Fibroblast of skin of back (primary cell): ENCODE measurements at places on chromosomes 5 and 9.
A peak's percentile ranks its signal among the peaks of the same experiment; 100 is the strongest.

DNA sequence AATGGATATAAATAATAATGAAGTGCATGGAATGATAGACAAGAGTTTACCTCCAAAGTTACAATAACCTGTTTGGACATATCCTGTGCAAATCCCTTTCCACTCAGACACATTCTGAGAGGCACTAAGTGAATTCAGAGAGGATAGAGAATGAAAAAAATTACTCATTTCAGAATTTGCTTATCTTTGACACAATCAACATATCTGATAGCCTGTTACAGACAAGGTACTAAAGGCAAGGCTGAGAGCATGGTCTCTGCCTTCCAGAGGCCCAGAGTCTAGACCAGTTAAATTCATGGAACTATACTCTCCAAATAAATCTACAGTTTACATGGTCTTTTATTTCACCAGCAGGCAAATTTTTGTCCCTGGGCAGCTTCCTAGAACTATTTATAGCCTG, 371.8 kb upstream of the PTGER4 start:
- DNase-seq: no peak

DNA sequence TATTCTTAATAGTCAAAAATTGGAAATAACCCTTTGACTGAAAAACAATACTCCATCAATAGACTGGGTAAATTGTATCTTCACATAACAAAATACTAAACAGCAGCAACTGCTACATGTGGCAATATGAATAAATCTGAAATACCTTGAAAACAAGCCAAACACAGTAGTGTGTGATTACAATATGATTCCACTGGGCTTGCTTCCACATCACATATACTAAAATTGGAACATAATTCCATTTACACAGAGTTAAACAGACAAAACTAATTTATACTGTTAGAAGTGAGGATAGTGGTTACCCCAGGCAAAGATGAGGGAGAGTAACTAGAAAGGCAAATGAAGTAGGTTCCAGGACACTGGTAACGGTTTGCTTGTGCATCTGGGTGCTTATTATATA, 20.4 kb downstream of the FNIP1 start:
- no peak for DNase-seq

GRCh38 chr5:139091439-139092156, 106.6 kb downstream of the SIL1 start:
- DNase-seq: no peak

GRCh38 chr5:82274343-82275211, 3.6 kb downstream of the RPS23 start:
- DNase-seq: no peak

GRCh38 chr5:74629326-74629725, 11.2 kb downstream of the ENC1 start:
- DNase-seq: no peak

- no peak for DNase-seq
These were observed 46.3 kb downstream of the FAM240B start for GRCh38 chr9:38673399-38674193.

DNA sequence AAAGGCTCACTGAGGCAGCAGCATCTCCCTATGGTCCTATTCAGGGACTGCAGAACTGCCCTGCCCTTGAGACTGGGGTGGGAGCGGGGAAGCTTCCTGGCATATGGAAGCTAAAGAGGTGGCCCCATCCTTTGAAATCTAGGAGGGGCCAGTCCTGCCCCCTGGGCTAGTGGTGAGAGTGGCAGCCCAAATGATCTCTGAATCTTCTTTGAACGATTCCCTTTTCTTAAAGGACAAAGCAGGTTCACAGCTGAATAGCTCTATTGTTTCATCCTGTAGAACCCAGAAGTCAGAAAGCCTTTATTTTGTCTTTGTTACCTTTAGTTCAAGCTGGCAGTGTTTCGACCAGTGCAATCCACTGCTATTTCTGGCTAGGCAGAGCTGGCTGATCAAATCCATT, 741.9 kb downstream of the IRX1 start:
- DNase-seq: no peak

GRCh38 chr5:55544341-55544740, 9.6 kb upstream of the PLPP1 start:
- peak; percentile 34 for DNase-seq

- DNase-seq: no peak
These were observed 22.6 kb upstream of the HK3 start for GRCh38 chr5:176921714-176922113.

DNA sequence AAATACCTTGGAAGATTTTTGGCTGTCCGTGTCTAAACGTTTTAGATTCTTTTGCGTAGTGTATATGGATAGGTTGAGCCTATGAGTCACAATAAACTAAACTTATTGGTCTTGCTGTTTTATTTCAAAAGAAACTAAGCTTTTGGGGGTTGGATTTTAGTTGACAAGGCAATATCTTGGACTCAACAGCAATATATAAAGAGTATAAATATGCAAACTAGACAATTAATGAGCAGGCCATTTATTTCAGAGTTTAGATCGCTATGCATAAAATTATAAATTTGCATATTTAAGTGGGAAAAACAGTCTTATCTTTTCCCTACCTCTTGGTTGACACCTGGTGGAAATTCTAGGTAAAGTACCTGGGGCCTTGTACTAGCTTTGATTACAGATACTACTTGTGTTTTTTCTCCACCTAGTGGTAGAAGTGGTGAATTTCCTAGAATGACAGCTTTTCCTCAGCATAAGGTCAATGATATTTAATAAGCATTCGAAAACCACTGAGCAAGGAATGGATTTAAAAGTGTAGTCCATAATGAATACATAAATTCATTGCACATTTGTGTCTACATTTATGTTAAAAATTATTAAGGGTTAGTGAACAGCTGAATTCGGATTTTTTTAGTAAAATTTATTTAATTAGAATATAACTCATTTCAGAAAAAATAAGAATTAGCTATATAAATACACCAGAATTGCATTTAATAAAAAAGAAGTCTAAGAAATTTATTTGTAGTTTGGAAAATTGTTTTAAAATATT, 1.7 kb upstream of the ARRDC3 start:
- DNase-seq: peak; percentile 87

DNA sequence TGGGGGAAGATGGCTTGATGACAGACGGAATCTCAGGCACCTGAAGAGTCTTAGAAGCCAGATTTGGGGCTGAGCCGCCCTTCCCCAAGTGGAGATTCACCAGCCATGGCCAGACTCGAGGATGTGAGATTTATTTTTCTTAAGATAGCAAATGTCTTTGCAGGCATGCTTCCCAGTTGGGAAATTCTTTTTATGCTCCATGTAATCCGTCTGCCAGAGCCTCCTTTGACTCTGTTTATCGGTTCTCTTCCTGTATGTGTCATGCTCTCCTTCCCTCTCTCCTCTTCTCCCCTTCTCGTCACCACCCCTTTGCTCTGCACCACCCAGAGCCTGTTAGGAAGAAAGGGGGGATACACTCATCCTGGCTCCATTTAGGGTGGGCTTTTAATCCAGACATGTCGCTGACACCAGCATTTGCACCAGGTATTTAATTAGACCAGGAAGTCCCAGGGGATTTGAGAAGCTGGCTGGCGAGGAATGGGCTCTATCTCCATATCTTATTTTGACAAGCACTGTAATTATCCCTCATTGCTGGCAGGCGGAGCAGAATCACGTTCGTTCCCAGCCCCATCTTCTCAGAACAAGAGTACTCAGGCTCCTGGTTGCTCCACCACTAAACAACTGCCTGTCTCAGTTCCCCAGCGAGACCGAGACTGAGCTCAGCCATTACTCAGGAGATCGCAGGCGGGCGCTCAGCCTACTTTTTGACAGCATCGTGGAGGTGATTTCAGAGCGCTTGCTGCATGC, 50.9 kb downstream of the KCNIP1 start:
- DNase-seq: peak; percentile 20

DNA sequence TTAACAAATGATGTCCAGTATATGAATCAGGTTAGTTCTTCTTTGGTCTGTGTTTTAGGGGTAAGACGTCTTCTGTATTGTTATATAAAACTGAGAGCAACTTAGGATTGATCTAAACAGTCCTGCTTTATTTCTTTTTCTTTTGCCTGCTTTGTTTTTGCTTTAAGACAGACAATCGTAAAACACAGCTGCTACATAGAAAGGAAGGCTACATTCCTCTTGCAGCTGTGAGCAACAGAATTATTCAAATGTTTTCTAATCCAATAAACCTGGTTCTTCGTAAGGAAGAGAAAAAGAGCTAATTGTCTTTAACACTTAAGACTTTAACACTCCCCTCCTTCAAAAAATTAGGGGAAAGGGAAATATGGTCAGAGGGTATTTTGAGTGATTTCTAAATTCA, 14.6 kb downstream of the FGF1 start:
- DNase-seq: no peak

GRCh38 chr9:18778846-18779245, 254.2 kb downstream of the SAXO1 start:
- no peak for DNase-seq

- no peak for DNase-seq
These were observed 96.5 kb upstream of the ADRA1B start for GRCh38 chr5:159819591-159820411.

GRCh38 chr9:79988126-79988525, 416.4 kb downstream of the TLE4 start:
- DNase-seq: no peak
